Transverse colon (tissue), 4 donors: ENCODE measurements at places on chromosomes 16 and 17.

DNA sequence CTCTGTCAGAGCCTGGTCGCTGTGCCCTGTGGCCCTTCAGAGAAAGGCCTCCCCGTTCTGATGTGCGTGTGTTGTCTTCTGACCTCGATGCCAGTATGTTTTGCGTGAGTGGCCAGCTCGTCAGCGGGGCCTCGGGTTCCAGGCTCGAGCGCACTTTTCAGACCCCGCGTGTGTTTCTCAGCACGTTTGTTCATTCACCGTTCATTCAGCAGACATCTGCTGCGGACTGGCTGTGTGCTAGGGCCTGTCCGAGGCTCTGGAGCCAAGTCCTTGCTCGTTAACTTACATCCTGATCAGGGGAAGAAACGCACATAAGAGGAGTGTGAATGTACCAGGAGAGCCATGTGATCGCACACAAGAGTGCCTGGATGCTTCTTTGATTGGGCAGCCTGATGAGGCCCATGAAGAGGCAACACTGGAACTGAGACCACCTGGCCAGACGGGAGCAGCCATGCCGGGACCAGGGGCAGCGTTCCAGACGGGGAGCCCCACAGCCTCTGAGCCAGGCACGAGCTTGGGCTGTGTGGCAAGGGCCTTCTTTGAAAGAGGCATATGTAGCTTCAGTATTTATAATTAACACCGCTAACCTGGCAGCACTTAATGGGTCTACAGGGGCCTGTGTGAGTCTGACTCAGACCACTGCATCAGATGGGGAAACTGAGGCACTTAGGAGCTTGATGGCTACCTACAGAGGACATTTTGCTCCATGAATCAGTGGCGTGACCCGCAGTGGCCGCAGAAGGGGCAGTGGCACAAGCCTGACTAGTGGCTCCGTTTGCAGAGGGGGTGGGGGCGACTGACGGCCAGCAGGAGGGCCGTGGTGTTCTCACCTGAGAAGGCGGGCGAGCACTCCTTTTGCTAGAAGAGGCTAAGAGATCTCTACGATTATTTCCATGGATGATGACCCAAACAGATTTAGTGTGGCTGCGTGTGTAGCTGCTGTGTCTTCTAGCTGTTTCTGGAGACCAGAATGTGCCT lies 187.9 kb upstream of the CHMP6 start:
- no peak for DNase-seq

DNA sequence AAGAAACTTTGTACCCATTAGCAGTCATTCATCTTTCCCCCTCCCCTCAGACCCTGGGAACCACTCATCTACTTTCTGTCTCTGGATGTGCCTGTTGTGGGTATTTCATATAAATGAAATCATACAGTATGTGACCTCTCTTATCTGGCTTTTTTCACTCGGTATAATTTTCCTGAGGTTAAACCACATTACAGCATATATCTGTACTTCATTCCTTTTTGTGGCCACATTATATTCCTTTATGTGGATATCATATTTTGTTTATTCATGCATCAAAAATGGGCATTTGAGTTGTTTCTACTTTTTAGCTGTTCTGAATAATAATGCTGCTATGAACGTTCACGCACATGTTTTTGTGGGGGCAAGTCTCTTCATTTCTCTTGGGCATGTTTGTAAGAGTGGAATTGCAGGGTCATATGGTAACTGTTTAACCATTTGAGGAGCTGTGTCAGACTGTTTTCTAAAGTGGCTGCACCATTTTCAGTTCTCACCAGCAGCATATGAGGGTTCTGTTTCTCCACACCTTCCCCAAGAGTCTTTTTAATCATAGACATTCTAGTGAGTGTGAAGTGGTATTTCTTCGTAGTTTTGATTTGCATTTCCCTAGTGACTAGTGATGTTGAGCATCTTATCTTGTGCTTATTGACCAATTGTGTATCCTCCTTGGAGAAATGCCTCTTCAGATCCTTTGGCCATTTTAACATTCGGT lies 3.8 kb downstream of the SNX29 start:
- DNase-seq = no peak

- DNase-seq = no peak
Measured at GRCh38 chr17:57834146-57834741, 15.6 kb downstream of the MRPS23 start.

- DNase-seq = no peak
Measured at GRCh38 chr17:68539548-68540467, 27.6 kb downstream of the PRKAR1A start.

GRCh38 chr16:5502467-5502869 lies 404.9 kb upstream of the EEF2KMT start:
- peak; percentile 10 for DNase-seq

DNA sequence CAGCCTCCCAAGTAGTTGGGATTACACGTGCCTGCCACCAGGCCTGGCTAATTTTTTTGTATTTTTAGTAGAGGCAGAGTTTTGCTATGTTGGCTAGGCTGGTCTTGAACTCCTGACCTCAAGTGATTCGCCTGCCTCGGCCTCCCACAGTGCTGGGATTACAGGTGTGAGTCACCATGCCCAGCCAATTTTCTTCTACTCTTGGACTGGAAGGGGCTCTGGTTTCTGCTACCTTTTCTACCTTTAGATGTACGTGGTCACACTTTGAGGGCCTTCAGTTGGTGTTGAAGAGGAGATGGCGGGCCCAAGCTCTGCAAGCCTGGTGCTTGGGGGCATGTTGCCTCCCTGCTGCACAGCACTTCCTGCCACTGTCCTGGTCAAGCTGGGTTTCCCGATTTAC lies 173.6 kb downstream of the PRKCA start:
- DNase-seq = no peak

- DNase-seq = peak; percentile 71
Measured at GRCh38 chr16:89052191-89052889, 41.3 kb upstream of the ACSF3 start.

GRCh38 chr16:2270588-2271470 lies 2.9 kb upstream of the RNPS1 start:
- DNase-seq = no peak

DNA sequence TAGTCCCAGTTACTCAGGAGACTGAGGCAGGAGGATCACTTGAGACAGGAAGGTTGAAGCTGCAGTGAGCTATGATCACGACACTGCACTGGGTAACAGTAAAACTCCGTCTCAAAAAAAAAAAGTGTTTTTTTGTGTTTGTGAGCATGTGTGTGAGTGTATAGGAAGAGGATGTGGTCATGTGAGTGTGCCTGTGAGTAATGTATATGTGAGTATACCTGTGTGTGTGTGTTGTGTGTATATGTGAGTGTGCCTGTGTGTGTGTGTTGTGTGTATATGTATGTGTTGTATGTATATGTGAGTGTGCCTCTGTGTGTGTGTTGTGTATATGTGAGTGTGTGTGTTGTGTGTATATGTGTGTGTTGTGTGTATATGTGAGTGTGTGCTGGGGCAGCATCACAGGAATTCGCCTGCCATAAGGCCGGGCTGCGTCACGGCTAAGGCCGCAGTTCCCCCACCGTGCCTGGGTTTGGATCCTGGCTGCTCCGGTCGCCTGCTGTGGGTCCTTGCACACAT lies 21.4 kb upstream of the NPTX1 start:
- no peak for DNase-seq

- DNase-seq = no peak
Measured at GRCh38 chr17:75681289-75681688, 14.2 kb downstream of the SAP30BP start.

DNA sequence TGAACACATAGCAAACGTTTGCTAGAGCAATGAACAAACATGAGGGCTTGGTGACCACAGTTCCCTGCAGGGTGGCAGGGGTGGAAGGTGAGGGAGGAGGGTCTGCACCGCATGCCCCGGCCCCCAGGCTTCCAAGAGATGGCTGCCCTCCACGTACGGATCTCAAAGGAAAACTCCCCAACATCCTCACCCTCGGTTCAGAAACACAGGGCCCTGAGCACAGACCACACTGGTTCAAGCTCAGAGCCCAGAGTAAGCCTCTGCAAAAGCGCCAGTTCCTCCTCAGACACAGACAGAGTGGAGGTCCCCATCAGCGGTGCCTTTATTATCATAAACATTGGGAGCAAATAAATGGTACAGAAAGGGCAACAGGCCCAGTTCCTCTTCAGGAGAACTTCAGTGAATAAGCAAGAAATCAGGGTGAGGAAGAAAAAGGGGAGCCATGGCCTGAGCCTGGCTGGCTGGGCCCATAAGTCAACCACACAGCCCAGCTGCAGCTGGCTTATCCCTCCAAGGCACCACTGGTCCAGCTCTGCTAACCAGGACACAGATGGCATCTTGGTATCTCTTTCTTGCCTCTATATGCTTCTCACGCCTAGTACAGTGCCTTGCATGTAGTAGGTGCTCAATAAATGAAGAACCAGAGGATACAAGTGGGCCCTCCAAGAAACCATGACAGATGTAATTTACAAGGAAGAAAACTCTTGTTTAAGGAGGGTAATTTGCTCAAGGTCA lies 11.0 kb downstream of the MPO start:
- DNase-seq = no peak

DNA sequence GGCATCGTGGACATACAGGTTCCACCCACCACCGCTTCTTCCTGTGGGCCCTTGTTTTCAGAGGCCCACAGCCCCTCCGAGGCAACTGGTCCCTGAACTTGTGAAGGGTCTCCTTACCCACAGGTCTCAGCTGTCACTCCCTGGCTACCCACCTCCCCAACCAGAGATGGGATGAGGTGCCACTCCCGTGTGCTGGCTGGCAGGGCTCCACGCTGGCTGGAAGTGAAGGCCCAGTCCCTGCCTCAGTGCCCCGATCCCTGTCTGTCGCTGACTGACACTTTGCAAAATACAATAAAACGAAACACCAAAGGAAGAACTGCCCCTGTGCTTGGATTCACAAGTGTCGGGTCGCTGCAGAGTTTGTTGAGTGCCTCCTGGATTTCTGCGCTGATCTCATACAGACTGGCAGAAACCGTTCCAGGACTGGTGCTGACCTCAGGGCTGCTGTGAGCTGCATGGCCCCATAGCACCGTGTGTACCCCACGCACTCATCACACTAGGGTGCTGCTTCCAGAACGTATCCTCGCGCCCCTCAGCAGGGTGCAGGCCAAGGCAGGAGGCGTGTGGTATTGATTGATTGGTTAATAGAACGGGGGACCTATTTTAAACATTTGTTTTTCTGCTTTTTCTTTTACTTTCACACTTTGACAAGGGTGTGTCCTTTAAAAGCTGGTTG lies 57.0 kb downstream of the PGS1 start:
- no peak for DNase-seq

DNA sequence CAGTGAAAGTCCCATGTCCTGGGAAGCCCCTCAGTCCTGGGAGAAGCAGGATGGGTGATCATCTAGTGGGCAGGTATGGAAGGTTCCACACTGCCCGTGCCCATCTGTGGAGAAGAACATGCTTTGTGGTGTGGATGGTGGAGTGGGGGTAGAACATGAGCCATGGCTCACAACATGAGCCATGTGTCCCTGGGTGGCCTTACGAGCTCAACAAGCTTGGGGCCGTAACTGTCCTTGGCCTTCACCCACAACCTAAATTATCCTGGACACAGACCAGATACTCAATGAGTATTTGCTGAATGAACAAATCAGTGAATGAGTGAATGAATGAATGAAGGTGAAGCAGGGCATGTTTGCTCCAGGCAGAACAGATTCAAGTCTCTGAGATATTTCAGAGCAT lies 13.5 kb downstream of the SOX8 start:
- DNase-seq = no peak

- no peak for DNase-seq
Measured at GRCh38 chr17:79951361-79952264, 84.1 kb downstream of the TBC1D16 start.

- peak; percentile 84 for DNase-seq
Measured at GRCh38 chr16:85568519-85568918, 44.6 kb upstream of the GSE1 start.

DNA sequence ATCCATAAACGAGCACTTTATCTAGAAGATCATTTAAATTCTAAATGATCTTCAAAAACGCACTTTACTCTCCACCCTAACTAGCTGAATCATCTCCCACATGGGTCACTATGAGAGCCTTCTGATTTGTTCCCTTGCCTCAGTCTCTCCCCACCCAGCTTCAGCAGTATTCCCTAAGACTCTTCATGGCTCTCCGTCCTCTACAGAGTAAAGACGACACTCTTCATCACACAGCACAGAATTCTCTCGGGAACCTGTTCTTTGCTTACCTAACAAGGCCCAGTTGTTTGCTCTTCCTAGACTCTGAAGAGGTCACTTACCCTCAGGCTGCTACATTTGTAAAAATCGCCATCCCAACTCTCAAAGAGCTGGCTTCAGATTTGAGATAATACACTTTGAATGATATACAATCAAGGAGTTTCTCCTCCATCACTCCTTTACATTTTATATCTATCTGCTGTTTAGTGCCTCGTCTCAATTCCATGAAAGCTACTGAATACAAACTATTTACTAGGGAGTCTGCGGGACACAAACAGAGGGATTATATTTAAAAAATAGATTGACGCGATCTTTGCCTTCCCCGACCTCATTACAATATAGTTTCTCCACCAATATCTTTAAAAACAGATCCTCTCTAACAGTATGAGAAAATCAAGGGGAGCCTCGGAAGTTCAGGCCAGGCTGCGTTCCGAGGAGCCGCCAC lies 511 bp upstream of the LIG3 start:
- no peak for DNase-seq

- no peak for DNase-seq
Measured at GRCh38 chr17:37827905-37828650, 83.2 kb upstream of the HNF1B start.

GRCh38 chr17:46264456-46265198 lies 30.3 kb upstream of the LRRC37A start:
- DNase-seq = no peak

DNA sequence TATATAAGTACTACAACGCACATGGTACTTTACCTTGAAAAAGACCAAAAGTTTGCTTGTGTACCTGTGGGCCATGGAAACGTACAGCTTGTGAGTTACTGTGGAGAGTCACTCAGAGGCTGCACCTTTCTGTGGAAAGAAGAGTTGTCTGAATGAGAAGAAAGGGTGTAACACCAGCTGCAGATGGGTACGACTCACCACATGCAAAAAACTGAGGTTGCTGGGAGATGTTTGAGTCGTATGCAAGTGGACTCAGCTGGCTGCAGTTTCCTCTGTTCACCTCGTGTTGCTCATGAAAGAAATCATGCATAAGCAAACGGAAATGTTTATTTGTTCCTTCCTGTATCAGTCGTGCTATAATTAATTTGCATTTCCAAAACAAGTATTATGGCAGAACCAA lies 22.4 kb upstream of the DYNLRB2 start:
- peak; percentile 8 for DNase-seq

DNA sequence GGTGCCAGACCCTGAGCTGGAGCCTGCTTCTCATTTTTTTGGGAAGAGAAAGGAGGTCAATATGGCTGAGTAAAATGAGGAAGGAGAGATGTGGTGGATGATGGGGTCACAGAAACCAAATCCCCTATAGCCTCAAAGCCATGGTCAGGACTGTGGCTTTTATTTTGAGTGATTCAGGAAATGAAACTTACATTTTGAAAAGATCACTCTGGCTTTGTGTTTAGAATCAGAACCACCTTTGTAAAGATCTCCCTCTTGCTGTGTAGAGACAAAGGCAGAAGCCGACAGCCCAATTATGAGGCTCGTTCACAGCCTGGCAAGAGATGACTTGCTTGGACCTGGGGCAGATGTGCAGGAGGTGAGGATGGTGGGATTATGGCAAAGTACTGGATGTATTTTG lies 121.6 kb upstream of the ANKFN1 start:
- no peak for DNase-seq

- no peak for DNase-seq
Measured at GRCh38 chr16:56343661-56344517, 81.5 kb downstream of the AMFR start.
